ENCODE measurements at places on chromosomes 4 and X.

DNA sequence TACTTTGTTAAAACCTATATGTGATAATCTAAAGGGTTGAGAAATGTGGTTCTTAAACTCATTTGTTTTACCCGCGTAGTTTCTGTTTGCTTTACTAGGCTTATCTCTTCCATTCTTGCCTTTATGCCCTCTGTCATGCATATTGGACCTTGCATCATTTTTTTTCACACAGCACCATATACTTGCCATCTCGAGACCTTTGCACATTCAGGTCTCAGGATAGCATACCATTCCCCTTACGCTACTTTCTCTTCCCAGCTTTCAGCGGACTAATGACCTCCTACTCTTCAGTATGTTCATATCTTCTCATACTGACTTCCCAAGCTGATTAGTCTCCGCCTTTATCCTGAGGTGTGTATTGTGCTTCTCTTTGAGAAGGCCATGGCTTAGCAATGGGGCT, 40.5 kb downstream of the USP38 start:
- no peak for DNase-seq

- no peak for DNase-seq
Observed at GRCh38 chr4:88753658-88754571, 56.3 kb upstream of the NAP1L5 start.

- DNase-seq, result peak; percentile 57
Observed at GRCh38 chr4:185096032-185096653, 46.9 kb upstream of the SLC25A4 start.

DNA sequence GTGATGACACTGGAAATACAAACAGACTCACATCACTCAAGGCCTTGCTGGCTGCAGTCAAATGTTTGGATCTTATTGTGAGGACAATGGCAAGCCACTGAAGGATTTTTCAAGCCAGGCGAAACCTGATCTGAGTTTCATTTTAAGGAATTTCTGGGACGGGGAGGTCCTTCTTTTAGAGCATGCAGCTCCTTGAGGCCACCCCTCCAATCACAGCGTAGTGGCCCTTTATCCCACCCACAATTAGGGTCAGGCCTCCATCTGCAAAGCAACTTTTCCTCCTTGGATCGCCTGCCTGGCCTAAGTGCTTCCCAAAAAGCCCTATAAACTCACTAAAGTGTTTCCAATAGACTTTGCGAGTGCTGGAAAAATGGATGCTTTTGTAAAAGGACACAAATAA, 115.5 kb downstream of the EFHC2 start:
- peak; percentile 26 for DNase-seq

DNA sequence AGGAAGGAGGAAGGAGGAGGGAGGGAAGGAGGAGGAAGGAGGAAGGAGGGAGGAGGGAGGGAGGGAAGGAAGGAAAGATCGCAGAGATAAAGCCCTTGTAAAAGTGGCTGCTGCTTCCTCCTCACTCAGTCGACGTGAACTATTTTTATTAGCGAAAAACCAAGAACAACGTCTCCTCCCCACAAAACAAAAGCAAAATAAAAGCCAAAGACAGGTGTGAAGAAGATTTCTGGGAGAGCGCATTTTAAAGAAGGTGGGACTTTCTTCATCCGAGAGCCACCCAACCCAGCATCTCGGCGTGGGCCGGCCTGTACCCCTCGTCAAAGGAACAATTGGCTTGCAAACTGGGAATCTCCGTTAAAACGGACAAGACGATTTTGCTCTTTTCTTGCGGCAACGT, 40.7 kb upstream of the ASMTL start:
- DNase-seq, result no peak

GRCh38 chrX:106481341-106481740, 130.4 kb upstream of the RADX start:
- peak; percentile 47 for DNase-seq

- DNase-seq, result no peak
Observed at GRCh38 chr4:47386561-47387235, 76.8 kb downstream of the COMMD8 start.

- no peak for DNase-seq
Observed at GRCh38 chr4:25826074-25826752, 36.6 kb downstream of the SEL1L3 start.

DNA sequence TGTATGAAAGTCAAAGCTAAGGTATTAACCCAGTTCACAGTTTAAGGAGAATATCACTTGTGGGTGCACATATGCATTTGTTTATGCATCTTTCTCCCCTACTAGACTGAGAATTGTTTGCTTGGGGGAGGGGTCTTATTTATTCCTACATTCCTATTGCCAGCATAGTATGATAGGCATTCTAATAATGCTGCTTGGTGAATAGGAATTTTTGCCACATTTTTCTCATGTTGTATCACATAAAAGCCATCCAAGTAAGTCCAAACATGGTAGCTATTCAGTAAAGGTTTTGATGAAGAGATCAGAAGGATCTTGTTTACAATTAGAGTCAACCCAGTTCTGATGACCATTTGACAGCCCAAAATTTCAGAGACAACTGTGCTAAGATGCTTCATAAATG, 48.6 kb downstream of the ASB9 start:
- DNase-seq, result no peak

GRCh38 chr4:80173401-80173800, 23.9 kb upstream of the PRDM8 start:
- no peak for DNase-seq

DNA sequence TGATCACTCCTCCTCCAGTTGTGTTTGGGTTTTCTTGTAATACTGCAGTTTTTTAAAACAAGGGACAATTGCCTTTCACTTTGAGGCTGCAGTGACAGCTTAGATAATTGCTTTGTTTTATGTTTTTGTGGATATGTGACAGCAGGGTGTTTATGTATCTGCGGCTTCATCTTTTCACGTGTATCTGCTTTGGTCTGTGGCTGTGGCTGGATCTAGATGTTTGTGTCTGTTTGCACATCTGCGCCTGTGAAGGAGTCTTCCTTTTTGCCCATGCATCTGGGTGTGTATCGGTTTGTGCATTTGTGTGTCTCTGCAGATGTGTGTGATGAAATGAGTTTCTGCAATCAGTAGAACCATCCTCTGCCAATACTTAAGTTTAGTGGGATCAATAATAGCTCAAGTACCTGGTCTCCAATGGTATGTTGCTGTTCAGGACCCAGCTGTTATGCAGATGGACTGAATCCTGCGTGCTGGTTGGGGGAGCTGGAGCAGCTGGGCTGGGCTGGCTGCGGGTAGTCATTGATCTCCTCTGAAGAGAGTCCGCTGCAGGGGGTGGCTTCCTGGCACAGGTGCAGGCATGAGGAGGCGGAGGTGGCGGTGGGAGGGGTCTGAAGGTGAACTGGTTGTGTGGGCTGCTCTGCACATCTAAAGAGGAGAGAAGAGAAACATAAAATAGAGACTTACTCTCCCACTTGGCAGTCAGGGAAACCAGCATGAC, 390.3 kb downstream of the SH2D1A start:
- peak; percentile 41 for DNase-seq

GRCh38 chr4:142104041-142104440, 467.7 kb downstream of the IL15 start:
- DNase-seq, result no peak

Measured in iPS-NIHi11 (cell line).